Activated T-cell treated with anti-CD3 and anti-CD28 coated beads, Interleukin-2, amount 50 U/mL, for 4 hours (primary cell): ENCODE measurements at places on chromosomes 16 and 17.

GRCh38 chr17:31654936-31655335 lies 204.1 kb downstream of the COPRS start:
- DNase-seq: no peak

- DNase-seq: no peak
Observed at GRCh38 chr17:79836510-79836971, 2.7 kb downstream of the CBX4 start.

GRCh38 chr17:5545051-5545987 lies 39.0 kb downstream of the NLRP1 start:
- no peak for DNase-seq

GRCh38 chr17:61458000-61458399 lies 5.8 kb downstream of the TBX4 start:
- DNase-seq: no peak

DNA sequence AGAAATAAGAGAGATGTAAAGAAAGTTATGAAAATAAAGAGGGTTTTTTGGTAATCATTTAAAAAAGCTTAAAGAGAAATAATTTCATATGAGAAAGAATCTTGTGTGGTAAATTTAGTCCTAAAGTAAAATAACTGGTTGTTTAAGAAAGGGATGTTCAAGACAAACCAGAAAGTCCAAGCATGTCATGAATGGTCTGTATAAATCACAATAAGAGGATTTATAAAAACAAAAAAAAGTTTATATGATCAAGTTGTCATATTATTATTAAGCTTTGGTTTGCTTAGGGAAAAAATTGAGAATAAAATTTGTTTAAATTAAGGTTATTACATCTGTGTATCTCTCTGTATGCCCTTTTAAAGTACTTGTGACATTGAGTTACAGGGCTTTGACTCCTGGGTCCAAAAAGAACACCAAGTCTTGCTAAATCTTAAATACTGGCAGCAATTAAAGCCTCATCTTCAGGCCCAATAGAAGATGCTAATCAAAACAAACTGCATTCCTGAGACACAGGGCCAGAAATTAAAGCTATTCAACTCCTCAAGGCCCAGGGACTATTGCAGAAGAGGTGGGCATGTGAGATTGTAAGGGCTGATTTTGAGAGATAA lies 15.6 kb upstream of the TRIM25 start:
- DNase-seq: no peak

DNA sequence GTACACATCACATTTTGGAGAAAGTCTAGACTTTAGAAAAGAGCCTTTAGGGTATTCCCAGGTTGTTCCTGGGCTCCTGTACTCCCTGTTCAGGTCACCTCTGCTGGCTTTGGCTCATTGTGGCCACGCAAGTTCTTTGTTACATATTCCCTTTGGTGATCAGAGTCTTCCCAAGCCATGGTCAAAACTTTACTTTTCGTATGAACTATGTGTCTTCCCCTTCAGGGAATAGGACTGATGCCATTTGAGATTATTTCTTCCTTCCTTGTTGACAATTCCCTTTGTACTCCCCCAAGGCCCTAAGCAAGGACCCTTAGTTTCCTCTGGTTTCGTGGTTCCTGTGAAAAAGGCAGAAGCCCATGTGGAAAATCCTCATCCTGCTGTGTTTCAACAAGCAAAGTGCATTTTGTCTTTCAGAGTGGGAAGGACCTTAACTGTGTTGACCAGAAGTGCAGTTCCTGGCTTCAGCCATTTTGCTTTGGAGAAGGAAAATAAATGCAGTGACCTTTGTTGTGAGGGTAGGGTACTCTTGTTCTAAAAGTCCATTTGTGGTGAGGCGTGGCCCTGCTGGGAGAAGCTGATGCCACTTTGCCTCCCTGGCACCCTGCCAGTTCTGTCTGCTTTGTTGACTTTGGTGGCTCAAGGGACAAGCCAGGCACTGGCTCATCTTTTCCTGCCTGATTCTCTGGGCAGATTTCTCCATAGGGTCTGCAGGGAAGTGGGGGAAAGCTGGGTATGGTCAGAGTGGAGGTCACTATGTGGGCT lies 55.1 kb downstream of the ZNRF1 start:
- no peak for DNase-seq

DNA sequence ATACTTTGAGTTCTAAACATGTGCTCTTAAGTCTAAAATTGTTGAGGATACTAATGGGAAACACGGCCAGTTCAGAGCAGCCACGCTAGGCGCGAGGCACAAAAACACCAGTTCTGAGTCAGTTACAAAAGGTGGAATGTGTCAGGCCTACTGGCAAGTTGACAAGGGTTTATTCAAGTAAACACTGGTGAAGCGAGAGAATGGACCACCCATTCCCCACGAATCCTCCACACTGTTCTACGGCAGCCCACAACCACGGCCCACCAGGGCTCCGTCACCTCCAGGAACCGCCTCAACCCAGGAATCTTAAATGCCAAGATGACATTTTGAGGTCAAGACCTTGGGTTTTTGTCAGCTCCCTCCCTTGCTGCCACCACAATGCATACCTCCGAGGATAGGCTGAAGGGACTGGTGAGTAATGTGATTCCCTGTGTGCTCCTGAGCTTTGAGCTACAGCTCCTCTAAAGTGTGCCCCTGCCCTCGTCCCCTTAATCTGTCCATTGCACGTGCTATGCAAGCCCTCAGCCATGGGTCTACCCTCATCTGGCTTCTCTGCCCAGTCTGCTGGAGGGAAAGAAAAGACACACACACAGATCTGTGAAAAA lies 28.5 kb upstream of the TRAP1 start:
- DNase-seq: no peak

DNA sequence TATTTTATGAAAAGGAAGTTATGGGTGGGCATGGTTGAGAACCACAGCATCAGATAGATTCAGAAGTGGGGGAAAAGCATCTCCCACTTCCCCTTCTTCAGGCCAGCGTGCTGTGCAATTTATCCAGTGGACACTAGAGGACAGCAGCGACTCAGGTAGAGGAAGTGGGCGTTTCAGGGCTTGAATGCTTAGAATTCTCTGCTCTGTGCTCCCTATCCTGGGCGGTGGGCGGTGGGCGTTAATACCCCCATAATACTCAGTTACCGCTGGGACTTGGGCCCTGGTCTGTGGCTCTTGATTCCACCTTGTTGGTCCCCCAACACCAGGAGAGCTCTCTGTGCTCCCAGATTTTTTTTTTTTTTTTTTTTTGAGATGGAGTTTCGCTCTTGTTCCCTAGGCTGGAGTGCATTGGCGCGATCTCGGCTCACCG lies 3.7 kb upstream of the LYZL6 start:
- DNase-seq: peak; percentile 24

GRCh38 chr17:17605729-17606088 lies 14.2 kb upstream of the PEMT start:
- no peak for DNase-seq

DNA sequence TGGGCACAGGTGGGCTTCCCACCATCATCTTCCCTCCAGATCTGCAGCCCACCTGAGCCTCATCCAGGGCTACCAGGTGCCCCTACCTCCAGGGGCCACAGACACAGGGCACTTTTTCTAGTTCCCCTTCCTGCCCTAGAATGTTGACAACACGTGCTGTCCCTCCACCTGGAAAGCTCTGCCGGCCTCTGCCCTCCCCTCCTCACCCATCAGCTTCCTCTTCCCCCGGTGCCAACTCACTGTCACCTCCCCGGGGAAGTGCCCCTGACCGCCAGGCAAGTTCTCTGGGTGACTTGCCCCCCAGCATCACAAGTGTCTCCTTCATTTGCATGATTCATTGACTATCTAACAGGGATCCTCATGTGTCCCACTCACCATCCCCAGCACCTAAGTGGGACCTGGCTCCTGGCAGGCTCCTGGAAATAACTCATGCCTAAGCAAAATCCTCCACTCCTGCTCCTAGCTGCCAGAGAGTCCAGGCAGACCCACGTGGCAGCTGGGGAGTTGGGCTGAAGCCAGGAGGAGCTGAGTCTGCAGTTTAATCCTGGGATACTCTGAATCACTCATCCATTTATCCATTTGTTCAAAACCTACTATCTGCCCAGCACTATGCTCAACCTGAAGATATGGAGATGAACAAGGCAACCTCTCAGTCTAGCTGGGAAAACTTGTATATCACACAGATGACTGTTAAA lies 304.4 kb downstream of the FOXL1 start:
- no peak for DNase-seq

DNA sequence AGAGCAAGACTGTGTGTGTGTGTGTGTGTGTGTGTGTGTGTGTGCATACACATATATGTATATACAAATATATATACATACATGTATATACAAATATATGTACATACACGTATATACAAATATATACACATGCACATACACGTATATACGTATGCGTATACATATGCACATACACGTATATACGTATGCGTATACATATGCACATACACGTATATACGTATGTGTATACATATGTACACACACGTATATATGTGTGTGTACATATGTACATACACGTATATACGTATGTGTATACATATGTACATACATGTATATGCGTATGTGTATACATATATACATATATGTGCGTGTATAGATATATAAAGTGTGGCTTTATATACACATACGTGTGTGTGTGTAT lies 31.4 kb downstream of the SPHK1 start:
- DNase-seq: no peak

DNA sequence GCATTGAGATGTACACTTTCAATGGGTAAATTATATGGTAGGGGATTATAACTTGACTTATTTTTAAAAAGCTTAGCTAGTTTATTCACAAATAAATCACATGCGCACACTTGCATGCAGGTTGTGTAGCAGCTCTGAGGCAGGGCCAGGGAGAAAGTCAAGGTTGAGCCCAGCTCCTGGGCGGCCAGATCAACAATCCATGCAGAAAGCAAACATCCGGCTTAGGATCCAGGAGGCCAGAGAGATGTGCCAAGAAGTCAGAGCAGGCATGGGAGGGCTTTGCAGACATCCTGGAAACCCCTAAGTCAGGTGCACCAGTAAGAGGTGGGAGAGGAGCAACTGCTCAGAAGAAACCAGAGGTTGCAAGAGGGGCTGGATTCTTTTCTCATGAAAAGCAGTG lies 186.5 kb downstream of the AXIN2 start:
- no peak for DNase-seq

DNA sequence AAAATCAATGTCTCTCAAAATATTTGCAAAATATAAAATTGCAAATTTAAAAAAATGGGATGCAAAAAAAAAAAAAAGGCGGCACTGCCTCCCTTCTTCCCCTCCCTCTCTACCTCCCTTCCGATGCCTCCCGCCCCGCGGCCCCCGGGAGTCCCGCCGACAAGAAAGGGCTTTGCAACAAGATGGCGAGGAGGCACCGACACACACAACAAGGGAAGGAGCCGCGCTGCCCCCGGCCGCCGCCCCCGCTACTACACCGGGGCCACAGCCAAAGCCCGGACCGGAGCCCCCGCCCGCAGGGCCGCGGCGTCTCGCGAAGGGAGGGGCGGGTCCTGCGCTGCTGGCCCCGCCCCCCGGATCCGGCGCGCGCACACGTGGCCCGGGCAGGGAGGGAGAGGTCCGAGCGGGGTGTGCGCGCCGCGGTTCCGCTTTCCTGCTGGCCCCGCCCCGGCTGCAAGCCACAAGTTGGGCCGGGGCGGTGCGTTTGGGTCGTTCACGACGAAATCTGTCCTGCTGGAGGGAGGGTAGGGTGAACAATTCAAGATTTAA lies at the start of gene MNT:
MNT (minus strand) TSS at position 184 of the 549 bp plus-strand sequence. CDS start 348 bp downstream, outside the sequence.
- DNase-seq: peak; percentile 93

GRCh38 chr17:38534498-38534885 lies 71.3 kb downstream of the SRCIN1 start:
- no peak for DNase-seq

GRCh38 chr16:17469011-17469740 lies 1.6 kb downstream of the XYLT1 start:
- no peak for DNase-seq

- DNase-seq: peak; percentile 73
Observed at GRCh38 chr17:1485423-1486376, 6.8 kb downstream of the MYO1C start.

DNA sequence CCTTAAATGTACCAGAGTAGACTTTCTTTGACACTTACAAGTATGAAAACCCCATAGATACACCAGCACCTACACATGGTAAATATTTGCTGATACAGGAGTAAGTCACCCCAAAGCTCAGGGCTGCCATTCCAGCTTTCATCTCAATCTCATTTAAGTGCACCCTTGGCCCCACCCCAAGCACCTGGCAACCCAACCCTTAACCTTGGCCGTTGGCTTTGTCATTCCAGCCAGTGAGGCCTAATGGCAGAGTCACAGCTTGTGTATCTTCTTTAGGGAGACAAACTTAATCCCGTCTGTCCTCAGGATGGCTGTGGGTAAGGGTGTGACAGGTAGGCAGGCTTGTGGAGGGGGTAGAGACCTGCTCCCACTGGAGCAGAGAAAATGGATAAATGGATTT lies 31.5 kb upstream of the TMEM220 start:
- DNase-seq: no peak

GRCh38 chr16:52953215-52953614 lies 99.5 kb downstream of the CHD9NB start:
- DNase-seq: no peak

DNA sequence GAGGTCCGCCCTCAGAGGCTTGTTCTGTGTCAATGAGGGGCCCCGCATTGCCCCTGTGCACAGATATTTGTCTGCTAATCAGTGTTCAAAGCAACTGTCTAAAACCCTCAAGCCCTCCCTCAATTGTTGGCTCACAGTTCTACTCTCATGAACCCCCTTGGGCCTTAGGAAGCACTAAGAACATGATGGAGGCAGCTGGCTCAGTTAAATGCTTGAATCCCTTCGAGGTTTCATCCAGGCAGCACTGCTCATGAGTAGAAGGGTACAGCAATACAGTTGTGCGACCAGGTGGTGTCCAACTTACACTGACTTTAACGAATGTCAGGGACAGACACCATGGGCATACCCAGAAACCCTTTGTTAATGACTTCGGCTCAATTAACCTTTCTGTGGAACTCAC lies 89.2 kb upstream of the WSCD1 start:
- DNase-seq: no peak

DNA sequence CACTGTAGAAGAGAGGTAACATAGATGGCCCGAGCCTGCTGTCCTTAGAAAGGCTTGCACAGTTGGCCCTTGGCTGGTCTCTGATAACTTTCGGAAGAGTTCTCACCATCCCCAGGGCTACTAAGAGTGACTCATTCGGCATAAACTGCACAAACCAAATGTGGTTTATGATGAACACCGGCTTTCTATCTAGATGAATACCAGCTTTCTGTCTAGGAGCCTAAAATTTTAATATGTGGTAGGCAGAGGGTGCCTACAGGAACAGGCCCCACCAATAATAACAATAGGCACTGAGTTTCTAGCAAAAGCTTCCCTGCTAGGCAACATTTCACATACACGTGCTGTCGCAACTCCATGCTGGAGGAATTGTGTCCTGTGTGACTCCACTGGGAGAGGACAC lies 15.4 kb downstream of the CNOT1 start:
- no peak for DNase-seq

GRCh38 chr17:9204637-9205329 lies 183.5 kb downstream of the NTN1 start:
- no peak for DNase-seq
